ENCODE measurements at places on chromosomes 4 and X.

GRCh38 chr4:6493658-6494304 is 21.4 kb upstream of the PPP2R2C start:
- DNase-seq, result no peak

- no peak for DNase-seq
Observed at GRCh38 chr4:138086611-138087041, 155.5 kb downstream of the SLC7A11 start.

- no peak for DNase-seq
Observed at GRCh38 chr4:22480675-22481327, 35.1 kb downstream of the ADGRA3 start.

- no peak for DNase-seq
Observed at GRCh38 chr4:41058426-41058825, 155.9 kb downstream of the APBB2 start.

GRCh38 chr4:8876982-8877779 is 5.5 kb upstream of the HMX1 start:
- DNase-seq, result no peak

DNA sequence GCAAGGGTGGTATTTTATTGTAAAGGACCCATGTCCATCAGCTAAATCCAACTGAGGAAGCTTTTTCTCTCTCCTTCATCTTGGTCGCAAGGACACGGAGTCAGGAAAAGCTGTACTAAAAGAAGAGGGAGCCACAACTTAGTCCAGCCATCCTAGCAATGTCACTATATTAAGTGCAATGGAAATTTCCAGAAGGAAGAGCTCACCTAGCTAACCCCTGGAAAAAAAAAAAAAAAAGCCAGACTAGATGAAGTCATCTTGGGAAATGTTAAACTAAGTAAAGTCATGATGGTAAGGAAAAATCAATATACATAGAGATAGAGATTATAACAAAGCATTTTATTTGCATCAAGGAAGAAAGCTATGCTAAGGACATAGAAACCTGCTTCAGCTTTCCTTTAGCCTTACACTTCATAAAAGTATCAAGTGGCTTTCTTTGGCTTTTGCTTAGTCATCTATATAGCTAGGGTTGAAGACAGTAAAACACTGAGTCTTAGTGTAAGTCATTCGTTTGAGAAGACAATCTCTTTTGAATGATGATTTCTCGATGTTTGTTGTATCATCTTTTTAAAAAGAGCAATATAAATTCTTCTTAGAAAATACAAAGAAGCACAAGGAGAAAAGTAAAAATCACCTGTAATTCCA is 18.6 kb upstream of the CA5B start:
- no peak for DNase-seq

- DNase-seq, result no peak
Observed at GRCh38 chr4:185421366-185422124, 4.2 kb downstream of the UFSP2 start.

DNA sequence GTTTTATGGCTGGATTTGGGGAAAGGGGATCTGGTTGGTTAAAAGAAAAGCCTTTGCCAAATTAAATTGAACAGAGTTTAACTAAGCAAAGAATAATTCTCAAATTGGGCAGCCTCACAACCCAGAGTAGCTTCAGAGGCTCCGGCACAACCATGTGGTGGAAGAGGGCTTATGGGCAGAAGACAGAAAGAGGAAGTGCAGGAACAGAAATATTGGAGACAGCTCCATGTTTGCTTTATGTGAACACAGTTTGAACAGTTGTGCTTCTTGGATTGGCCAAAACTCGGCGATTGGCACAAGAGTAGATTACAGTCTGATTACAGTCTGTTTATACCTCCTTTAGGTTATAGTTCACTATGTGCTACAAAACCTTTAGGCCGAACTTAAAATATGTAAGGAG is 562.7 kb downstream of the TRIML1 start:
- no peak for DNase-seq

- DNase-seq, result no peak
Observed at GRCh38 chr4:69849969-69850368, 10.0 kb downstream of the SULT1E1 start.

DNA sequence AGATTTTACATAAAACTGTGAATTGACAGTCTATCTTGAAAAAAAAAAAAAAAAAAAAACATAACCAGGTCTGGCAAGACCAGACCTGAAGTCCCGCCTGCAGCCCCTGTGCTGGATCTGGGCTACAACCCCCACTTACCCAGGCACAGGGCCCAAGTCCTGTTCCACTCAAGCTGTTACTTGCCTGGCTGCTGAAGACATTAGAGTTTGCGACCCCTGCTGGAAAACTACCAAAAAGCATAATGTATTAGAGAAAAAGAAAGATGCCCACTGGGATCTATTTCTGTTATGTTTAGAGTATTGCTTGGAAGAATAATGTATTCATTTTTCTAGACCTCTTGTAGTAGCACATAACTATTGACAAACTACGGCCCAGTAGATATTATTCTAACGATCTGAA is 4.7 kb downstream of the HS3ST1 start:
- DNase-seq, result no peak

DNA sequence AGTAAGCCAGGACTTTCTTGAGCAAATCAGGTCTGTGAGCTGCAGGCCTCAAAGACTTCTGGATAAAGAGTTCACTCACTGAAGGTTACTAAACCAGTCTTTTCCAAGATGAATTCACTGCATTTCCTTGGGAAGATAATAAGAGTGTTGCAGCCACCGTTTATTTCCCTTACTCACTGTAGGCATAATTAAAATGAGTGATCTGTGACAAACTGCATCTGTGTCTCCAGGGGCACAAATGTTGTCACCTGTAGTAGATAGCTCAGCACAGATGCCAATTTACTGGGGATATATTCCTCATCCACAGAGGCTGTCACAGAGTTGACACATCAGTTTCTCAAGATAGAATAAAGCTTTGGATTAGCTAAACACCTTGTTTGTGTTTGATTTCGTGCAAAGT is 580.2 kb downstream of the SPRY1 start:
- DNase-seq, result peak; percentile 17

GRCh38 chr4:140084385-140084784 is 69.6 kb downstream of the MAML3 start:
- no peak for DNase-seq

GRCh38 chr4:90095000-90095399 is 32.2 kb upstream of the CCSER1 start:
- no peak for DNase-seq

GRCh38 chr4:1366371-1367229 is 19.6 kb downstream of the UVSSA start:
- DNase-seq, result no peak

GRCh38 chr4:88659055-88659889 is 38.4 kb downstream of the NAP1L5 start:
- no peak for DNase-seq

DNA sequence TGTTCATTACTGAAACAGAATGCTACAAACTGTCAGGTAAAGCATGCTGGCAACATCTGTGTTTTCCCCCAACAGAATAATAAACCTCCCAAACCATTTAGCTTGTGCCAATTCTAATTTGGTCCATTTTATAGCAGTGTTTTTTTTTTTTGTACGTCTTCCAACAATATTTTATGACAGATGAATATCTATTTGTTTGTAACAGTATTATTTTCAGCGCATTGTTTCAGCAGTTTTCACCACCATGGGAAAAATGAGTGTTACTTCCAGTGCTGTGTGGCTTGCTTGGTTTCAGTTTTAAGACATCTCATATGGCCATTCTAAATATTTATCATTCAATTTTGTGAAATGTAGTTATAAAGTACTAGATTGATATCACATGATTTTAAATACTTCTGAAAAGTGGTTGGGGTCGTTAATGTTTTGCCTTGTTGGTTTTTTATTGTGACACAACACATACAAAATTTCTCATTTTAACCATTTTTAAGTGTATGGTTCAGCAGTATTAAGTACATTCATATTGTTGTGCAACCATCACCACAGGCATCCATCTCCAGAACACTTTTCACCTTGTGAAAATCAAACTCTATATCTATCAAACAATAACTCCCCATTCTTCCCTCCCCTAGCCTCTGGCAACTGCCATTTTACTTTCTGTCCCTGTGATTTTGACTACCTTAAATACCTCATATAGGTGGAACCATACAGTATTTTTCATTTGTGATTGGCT is 25.6 kb upstream of the TBC1D19 start:
- no peak for DNase-seq

- no peak for DNase-seq
Observed at GRCh38 chr4:186931519-186931918, 207.9 kb upstream of the FAT1 start.

DNA sequence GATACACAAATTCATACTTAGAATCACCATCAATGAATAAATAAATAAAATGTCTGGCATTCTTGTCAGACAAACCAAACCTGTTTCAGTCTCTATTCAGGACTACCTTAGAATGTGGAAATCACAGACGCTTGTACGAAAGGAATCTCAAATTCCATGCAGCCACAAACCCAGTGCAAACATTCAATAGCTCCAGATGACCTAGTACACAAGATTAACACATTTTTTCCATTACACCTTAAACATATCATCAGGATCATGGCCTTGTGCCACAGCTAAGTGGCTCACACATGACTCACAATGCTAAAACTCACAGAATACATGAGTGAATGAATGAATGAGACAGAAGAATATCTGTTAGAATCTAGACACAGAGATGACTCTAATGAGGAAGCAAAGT is 134.2 kb downstream of the PWWP3B start:
- DNase-seq, result no peak

GRCh38 chr4:39066371-39066770 is 4.3 kb downstream of the KLHL5 start:
- DNase-seq, result no peak

GRCh38 chrX:71912156-71912555 is 1.5 kb downstream of the NHSL2 start:
- no peak for DNase-seq

DNA sequence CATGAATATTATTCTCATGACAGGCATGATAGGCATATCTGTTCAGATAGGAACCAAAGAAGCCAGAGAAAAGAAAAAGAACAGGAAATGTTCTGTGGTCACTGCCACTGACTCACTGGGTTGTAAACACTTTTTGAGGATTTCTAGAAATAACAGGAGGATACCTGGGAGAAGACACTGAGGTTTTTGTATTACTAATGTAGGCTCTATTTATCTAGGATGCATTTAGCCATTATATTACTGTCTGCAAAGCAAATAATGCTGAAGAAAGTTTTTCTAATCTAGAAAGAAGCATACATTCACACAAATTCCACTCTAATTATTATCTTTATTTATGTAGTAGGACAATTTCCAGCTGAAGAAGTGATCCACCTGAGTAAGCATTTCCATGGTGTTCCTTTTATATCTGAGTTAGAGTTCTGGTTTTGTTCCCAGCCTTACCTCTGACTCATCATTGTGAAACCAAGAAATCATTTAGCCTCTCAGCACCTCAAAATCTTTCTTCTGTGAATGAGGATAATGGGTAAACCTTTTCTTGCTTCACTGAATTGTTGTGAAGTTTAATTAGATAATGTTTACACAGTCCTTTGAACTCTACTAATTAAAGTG is 40.2 kb upstream of the EPGN start:
- DNase-seq, result no peak

DNA sequence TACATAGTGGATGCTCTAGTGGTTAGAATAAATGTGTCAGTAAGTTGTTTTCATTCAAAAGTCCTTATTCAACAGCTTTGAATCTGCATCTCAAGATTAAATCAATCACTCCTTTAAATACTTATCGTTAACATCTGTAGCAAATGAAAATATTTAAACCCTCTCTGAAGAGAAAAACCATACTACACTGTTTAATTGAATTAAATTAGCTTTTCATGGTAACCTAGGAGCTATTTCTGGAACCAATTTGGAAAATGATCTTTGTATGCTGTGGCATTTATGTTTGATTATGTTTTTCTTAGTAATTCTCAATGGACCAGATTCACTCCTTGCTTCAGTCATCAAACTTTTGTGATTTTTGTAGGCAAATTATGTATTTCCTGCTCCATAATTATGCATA is 9.7 kb downstream of the BMPR1B start:
- DNase-seq, result no peak

GRCh38 chr4:188206783-188207182 is 67.5 kb downstream of the TRIML1 start:
- no peak for DNase-seq

DNA sequence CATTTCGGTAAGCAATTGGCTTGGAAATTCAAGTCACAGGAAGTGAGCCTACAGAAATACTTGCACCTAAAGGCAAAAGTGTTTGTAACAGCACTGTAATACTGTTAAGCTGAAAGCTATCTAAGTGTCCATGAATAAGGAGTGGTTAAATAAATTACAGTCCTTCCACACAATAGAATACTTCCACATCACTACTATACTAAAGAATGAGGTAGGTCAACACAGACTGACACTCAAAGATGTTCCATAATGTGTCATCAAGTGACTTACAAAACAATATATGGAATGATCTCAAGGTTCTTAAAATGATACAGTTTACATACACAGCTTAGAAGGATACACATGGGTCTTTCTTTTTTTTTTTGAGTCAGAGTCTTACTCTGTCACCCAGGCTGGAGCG is 27.0 kb downstream of the SLC10A6 start:
- DNase-seq, result no peak

DNA sequence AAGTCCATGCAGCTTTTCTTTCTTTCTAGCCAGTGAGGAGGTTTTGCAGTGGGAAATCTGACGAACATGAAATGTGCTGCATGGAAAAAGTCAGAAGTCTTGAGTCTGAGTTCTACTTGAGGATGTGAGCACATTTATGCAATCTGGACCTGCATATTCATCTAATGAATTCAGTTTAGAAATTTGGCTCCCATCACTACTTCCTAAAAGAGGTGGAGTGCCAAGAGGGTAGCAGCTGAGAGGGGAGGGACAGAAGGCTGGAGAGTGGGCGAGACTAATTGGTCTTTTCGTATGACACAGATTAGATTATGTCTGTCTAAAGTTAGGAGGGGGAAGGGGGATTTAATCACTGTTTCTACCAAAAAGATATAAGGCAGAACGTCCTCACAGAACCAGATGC is 535.9 kb downstream of the IQCM start:
- no peak for DNase-seq

DNA sequence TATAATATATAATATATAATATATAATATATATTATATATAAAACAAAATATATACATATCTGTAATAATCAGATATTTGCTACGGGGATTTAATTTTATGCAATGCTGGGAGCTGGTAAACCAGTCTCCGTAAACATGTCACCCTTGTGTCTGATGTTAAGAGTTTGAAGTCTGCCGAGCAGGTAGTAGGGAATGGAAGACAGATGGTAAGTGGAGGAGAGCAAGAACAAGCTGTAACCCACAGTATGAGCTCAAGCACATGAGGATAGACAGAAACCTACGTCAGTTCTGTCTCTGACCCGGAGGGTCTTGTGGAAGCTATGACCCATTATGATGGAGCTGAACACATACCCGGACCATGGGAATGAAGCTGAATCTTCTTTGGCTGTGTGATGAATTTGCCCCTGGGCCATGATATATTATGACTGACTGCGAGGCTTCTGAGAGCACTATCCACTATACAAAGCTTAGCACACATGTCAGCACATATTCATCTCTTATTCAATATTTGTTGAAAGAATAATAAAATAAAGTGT is 46.2 kb downstream of the TIGD2 start:
- no peak for DNase-seq

- DNase-seq, result no peak
Observed at GRCh38 chr4:57109847-57110639, at the start of gene IGFBP7. Gene IGFBP7 (minus strand): TSS chr4:57110385. CDS start chr4:57110351, 34 bp downstream.

Measured in NCI-H1436 treated with DMSO at 0.1 percent for 48 hours (cell line).